Stimulated activated CD4-positive, alpha-beta T cell treated with anti-CD3 and anti-CD28 coated beads, Interleukin-2, amount 100 ng/mL, for 4 hours (primary cell): ENCODE measurements at places on chromosomes 5 and 9.

DNA sequence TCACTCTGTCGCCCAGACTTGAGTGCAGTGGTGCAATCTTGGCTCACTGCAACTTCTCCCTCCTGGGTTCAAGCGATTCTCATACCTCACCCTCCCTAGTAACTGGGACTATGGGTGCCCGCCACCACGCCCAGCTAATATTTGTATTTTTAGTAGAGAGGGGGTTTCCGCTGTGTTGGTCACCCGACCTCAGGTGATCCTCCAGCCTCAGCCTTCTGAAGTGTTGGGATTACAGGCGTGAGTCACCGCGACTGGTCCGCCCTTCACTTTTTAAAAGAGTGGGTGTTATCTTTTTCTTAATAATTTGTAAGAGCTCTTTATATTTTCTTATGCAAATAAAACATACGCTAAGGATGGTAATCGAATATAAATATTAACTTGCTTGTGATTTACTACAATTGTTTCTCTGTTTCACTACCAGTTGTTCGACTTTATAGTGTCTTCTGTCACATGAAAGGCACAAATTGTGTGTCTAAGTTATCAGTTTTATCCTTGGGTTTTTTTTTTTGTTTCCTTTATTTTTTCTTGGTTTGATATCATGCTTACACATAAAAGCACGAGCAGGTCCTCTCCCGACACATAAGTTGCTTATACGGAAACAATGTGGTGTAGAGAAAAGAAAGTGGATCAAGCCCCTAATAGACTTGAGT, 1.9 kb upstream of the GPBP1 start:
- DNase-seq = no peak

- no peak for DNase-seq
These were observed 20.7 kb downstream of the COL5A1 start for GRCh38 chr9:134662143-134662876.

DNA sequence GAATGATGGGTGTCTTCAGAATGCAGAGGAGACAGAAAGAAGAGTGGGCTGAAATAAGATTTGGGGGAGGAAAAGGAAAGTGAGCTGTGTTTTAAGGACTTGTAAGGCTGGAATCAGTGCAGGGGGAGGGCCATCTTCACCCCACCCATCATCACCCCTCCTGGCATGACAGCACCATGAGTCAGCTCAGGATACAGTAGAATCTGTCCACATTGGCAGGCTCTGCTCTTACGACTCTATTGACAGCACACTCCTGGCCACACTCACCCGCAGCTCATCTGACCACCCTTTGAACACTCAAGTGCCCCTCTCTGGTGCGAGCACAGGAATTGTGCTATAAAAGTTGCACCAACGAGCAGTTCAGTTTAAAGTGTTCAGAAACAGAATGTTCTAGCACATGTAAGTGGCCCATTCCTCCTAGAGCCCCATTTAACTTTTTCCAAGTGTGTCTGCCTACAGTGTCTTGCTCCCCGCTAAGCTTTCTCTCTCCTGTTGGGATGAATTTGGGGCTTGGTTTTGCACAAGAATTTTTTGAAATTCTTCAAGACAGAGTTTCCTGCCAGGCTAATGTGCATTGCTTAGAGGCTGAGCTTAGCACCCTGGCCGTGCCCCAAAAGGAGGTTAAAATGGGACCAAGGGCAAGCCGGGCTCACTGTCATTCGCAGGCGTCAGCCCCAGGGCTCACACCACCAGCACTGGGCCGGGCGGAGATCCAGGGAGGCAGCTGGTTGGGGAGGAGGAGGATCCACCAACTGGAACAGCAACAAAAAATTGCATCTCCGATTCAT, 12.0 kb downstream of the ADRA1B start:
- no peak for DNase-seq

DNA sequence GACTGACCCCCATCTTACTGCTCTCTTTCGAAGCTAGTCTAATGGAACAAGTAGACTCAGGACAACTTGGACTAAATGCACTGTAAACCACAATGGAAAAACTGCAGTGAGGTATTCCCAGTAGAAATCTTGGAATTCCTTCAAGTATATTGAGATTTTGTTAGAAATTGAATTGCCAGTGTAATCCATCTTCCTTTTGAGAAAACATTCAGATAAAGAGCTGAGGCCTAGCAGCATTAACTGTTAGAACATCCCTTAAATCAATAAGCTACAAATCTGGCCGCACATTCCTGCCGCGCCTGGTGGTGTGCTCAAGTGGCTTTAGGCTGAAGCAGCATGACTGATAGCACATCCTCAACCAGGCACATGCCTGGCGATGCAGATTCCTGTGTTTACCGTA, 29.3 kb downstream of the PPIC start:
- DNase-seq = no peak

GRCh38 chr5:139600336-139600949, 39.3 kb downstream of the UBE2D2 start:
- no peak for DNase-seq

DNA sequence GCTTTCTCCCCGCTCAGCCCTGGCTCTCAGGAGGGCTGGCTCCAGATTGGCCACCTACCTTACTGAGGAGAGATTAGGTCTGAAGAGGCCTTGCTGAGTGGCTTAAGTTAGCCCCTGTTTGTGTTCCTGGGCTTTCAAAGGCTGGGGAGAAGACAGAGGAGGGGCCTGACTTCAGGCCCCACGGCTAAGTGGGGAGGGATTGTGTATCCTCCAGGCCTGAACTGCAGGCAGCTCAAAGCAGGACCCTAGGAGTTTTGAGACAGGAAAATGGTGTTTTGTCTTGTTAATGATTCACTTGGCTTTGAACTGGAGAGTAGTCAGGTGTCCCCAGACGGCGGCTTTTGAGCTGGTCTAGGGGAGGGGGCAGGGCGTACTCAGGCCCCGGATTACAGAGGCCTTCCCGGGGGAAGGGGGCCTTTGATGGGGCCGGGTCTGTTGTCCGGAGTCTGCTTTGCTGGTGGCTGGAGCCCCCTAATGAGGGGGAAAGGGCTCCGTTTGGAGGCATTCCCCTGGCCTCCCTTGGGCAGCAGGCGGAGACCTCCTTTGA, 162.0 kb upstream of the SMIM23 start:
- DNase-seq = no peak

DNA sequence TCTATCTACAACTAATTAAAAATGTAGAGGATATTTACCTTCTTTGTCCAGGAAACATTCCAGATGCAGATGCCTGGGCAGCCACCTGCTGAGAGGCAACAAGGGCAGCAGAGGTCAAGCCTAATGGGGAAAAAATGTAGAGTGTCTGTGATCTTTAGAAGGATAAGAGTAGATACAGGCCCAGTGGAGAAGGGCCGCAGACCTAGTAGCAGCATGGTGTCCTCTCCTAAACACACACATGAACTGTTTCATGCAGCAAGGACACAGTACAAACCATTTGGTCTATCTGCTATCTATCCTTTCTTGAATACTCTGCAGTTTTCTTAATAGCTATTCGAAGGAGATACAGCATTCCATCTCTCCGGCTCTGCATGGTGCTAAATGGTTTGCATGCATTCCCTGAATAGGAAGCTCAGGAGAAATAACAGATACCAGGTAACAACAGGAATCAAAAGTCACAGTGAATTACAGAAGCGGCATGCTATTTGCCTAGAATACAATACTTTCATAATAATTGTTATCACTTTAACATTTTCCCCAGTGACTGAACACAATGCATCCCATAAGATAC, 107.3 kb downstream of the ZNF608 start:
- DNase-seq = no peak

GRCh38 chr5:168286386-168286785, 5.1 kb upstream of the WWC1 start:
- no peak for DNase-seq

- no peak for DNase-seq
These were observed 194.4 kb upstream of the PTGER4 start for GRCh38 chr5:40485021-40485998.

DNA sequence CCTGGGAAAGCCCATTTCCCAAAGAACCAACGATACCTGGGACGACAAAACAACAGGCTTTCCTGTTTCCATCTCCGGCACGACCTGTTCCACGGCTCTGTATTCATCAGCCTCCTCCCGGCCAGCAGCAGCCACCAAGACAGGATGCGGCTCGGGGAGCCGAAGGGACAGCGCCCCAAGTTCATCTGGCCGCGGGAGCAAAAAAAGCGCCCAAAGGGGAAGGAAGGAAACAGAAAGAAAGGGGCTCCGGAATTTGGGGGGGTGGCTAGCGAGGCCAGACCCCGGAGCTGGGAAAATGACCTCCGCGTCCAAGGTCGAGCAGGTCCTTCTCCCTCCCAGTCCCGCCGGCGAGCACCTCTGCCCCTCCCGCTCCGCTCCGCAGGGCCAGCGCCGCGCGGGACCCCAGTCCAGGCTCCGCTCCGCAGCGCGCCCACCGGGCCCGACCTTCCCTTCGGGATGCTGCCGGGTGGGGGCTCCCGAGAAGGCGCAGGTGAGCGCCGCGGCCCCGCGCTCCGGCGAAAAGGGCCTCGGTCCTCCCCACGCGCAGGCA, 608 bp downstream of the ELOVL7 start:
- no peak for DNase-seq

DNA sequence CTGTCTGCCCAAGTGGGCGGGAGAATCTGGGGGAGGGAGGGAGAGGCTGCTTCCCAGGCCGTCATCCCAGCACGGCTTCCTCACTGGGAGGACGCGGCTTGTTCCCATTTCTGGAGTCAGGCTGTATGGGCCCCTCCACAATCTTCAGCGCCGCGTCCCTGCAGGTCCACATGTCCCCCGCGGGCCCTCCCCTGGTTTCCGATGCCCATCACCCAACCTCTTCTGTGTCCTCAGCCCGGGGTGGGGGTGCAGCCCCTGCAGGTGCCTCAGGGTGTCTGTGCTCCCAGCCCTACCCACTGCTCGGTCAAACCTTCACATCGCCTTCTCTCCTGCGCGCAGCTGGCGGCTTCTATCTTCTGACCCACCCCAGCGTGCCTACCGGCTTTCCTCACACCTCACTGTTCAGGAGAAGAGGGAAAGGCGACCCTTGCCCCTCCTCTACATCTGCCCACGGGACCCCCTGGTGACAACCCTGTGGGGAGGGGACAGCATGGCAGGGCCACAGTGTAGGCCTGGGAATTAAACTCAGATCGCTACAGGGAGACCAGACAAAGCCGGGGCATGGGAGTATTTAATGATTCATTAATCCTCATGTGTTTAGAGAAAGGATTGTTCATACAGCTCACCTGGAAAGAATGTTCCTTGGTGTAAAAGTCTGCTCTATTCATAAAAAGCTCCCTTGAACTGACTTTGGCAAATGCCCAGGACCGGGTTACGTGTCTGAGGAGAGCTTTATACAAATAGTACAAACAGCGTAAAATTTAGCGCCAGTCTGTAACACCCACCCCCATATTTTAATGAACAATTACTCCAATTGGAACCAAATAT, 145.1 kb downstream of the IRX1 start:
- no peak for DNase-seq
